ENCODE measurements at places on chromosomes 2 and 18.

GRCh38 chr18:23033056-23033455, 99.9 kb downstream of the RBBP8 start:
- DNase-seq, result no peak

DNA sequence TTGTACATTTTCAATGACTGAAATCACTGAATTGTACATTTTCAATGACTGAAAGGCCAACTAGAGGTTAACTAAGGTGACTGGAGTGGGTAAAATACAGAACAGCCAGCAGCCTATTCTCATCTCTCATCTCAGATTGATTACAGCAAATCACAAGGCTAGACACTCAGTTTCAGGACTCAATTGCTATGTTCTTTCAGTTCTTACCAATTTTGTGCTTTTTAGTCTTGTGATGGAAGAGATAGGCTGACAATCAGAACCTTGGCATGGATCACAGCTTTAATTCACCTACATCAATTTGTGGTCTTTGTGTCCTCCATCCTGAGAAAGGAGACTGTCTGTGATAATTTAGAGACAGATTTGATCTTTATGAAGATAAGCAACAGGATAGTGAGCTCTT, 124.7 kb downstream of the GULP1 start:
- DNase-seq, result no peak

DNA sequence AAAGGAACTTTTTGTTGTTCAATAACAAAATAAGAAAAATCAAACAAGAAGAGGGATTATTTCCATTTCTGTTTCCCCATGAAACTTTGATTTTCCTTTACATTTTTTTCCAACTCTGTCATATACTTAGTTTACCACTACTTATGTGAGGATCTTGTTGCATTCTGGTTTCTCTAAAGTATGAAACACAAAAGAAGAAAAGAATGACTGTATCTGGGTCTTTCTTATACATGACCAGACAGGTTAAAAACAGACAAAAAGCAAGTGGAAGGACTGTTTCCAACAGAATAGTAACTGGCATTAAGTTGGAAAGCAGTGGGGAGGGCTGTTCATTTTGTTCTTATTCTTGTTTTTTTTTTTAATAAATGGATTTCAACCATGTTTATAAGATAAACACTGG, 1207.8 kb upstream of the FAM98A start:
- no peak for DNase-seq

- no peak for DNase-seq
These were observed 5.0 kb downstream of the TMEM237 start for GRCh38 chr2:201638326-201638725.

DNA sequence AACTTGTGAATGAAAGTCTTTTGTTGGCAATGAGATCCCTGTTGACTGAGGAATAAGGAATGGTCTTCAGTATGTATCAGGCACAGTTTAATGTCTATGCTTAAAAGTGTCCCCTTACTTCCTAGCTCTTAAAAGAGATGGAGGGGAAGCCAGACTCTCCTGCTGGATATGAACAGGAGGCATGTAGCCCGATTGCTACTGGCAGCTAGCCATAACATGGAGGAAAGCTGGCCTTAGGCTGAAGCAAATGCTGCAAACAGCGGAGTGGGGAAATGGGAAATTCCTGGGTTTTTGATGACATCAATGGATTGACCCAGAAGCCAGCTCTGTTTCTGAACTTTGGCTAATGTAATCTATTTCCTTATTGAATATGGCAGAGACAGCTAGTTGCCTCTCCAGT, 266.1 kb downstream of the SLC4A3 start:
- no peak for DNase-seq

GRCh38 chr2:168796583-168797285, 5.7 kb upstream of the NOSTRIN start:
- no peak for DNase-seq

- DNase-seq, result no peak
These were observed 57.6 kb downstream of the SGPP2 start for GRCh38 chr2:222481941-222482340.

DNA sequence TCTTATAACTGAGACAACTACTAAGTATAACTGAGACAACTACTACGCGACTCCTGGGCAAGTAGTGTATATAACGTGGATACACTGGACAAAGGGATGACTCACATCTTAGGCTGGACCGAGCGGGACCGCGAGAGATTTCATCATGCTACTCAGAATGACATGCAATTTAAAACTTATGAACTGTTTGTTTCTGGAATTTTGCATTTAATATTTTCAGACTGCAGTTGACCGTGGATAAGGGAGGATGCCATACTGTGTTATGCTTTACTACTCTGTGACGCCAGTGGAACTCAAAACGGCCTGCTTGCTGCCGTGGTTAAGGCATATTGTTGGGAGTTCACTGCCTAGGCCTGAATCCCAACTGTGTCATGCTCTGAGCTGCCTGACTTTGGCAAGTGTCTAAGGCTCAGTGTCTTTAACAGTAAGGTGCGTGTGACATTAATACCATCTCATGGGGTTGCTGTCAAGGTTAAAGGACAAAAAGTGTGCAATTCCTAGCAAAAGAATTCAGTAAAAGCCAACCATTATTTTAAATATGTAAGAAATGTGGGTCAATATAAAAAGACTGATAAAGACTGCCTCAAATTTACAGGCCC, 64.6 kb downstream of the BMP10 start:
- no peak for DNase-seq

- DNase-seq, result no peak
These were observed 44.5 kb downstream of the LRATD1 start for GRCh38 chr2:14677039-14677438.

DNA sequence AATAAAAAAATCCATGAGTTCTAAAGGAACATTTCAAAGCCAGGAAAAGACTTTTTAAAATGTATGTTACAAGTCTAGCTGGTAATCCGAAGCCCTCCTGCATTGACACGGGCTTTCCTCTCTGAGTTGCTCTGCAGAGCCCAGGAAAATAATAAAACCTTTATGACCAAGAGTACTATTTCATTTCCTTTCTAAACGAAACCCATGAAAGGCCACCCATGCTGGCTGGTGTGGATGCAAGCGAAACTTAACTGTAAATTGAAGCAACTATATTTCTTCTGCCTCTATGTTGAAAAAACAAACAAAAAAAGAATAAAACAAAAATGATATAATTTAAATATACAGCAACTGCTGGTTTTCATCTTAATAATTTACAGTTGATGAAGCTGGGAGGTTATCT, 41.3 kb upstream of the ZNF532 start:
- no peak for DNase-seq

GRCh38 chr18:49970319-49970718, 157.0 kb upstream of the ACAA2 start:
- no peak for DNase-seq

DNA sequence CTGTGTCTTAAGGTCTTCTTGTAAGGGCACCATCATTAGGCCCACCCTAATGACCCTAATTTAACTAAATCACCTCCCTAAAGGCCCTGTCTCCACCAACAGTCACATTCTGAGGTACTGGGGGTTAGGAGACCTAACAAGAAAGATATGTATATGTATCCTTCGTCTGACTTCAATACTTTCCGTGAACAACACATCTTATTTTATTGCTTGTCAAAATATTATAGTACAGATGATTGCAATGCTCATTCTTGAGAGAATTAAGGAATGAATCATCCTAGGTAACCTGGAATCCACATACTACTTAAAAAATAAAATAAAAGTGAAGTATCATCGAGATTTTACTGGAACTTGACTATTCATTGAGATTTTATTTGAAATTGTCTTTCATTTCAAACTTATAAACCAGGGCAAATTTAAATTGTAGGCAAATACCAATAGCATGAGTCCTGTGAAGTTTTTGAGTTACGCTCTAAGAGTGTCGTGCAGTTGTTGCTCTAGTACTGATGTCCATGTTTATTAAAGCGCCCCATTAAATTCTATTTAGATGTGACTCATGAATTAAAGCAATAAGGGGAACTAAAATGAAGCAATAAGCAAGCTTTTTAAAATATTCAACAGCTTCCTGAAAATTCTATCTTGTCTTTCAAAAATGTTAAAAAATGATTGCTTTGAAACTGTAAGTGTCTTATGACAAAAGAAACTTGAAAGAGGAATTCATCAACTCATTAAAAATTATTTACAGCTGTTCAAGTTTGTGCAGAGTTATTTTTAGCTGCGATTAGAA, 40.0 kb downstream of the CCDC102B start:
- DNase-seq, result no peak

DNA sequence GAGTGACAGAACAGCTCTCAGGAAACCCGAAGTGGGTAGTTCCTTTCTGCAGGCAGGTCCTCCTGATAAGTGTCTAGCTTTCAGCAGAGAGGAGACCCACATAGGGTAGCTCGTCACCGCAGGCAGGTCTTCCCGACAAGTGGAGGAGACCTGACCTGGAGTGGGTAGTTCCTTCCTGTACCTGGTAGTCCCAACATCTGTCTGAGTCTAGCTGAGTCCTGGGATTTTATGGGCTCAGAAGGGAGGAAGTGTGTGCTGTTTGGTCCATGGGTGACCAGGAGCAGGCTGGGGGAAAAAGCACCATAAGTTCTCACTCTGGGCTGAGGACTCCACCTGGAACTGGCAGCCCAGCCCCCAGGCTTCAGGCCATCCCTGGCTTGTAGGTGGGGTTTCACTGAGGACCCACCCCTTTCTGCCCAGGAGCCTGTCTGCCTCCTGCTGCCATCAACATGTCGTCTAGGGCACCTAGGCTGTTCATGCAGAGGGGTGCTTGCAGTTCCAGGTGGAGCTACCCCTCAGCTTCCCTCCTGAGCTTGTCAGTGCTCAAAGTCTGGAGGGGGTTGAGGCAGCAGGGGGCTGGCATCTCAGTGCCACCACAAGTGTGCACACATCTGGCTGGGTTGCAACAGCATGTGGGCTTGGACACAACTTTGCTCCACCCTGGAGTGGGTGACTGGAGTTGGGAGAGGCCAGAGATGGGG, 9.4 kb downstream of the DYSF start:
- no peak for DNase-seq

GRCh38 chr2:34012715-34013302, 413.7 kb upstream of the FAM98A start:
- no peak for DNase-seq

DNA sequence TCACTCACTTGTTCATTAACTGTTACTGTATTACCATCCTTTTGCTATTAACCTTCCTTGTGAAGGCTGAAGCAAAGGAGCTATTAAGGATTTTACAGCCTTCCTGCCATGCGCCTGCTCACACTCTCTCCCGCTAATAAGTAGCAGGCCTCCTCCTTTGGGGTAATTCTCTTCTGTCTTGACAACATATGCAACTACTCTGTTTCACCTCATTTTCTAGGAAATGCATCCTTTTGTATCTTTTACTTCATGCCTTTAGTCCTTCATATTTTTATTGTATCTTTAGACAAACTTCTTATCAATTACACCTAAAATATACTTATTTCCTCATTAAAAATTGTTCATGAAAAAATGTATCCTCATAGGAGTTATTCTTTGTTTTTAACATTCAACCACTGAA, 434.9 kb upstream of the LYPD1 start:
- no peak for DNase-seq

GRCh38 chr2:202038471-202039277, 5.0 kb downstream of the FZD7 start:
- DNase-seq, result no peak

DNA sequence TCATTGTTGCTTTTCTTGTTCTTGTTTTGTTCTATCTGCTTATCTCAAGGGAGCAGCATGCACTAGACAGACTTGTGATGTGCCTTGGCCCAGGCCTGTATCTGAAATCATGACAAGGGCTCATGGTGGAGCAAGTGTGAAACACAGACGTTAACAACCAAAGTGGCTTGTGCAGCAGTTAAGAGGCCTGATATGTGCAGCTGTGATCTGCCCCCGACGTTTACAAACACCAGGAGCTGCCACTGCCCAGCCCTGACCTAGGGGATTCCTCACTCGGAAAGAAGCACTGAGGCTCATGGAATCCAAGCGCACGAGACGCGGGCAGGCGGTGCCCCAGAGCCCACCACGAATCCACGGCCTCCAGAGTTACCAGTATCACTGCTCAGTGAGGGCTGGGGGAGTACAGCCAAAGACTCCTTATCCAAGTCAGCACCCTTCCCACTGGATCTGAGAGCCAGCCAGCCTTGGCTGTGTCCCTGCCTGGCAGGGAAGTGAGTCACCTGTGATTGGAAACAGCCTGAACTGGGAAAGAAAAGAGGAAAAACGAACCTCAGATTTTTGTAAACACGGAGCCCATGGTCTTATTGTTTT, 62.3 kb upstream of the SNTG2 start:
- DNase-seq, result no peak

- DNase-seq, result no peak
These were observed 160.4 kb upstream of the FOSL2 start for GRCh38 chr2:28232295-28232694.

- no peak for DNase-seq
These were observed 479.3 kb downstream of the PTPRM start for GRCh38 chr18:8046441-8046840.

- DNase-seq, result no peak
These were observed 37.6 kb upstream of the TAF1B start for GRCh38 chr2:9805435-9806297.

- DNase-seq, result no peak
These were observed 70.0 kb upstream of the ATP5MC3 start for GRCh38 chr2:175251425-175252041.

DNA sequence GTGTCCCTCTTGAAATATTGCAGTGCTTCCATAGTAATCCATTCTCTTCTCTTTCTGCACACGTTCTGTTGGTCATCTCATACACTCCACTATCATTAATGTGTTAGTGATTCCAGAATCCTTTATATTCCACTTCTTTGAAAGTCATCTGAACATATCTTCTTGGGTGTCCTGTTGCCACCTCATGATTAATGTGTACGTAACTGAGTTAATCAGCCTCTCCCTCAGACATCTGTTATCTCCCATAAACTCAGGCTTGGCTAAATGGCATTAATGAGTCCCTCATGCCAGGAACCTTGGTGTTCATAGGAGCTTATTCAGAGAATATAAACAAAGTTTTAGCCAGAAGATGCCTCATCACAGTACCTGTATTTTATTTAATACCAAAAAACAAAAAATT, 126.4 kb downstream of the NCOA1 start:
- no peak for DNase-seq

GRCh38 chr18:25228410-25228809, 123.6 kb downstream of the ZNF521 start:
- DNase-seq, result no peak

GRCh38 chr2:128638341-128639119, 319.9 kb upstream of the HS6ST1 start:
- no peak for DNase-seq

- DNase-seq, result no peak
These were observed 44.7 kb upstream of the KIDINS220 start for GRCh38 chr2:8882094-8882493.
